ENCODE measurements at places on chromosomes 7 and 10. TPM values are rescaled to one million over a fixed set of nuclear protein-coding genes. Genes with fewer than 3 reads are reported as not detected.
A peak's percentile ranks its signal among the peaks of the same experiment; 100 is the strongest.

DNA sequence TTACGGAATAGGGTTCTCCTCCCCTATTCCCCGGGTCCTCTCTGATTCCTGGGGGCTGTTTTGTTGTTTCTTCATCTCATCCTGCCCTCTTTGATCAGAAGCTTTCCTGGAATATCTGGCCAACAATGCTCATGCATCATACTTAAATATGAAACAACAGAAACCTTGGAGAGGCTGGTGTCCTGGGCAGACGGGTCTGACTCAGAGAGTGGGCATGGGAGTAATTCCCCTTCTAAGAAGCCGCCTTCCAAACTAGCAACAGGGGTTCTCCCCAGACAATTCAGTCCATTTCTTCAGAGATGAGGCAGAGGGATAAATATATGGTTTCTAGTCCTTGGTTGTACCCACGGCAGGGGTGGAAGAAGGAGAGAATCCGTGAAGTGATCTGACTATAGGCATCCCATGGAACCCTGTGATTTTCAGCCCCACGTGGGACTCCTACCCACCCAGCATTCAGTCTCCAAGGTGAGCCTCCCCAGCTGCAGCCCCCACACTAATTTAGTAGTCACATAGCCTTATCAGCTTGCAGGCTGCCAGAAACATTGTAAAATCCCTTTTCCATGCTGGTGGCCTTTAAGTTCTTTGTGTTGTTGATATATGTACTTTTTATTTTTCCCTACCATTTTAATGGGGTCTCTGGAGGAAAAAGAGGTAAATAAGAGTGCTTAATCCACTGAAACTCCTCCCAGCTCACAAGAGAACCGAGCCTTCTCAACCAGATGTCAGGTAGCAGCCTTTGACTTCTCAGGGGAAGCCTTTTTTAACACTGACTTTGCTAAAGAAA, 119.2 kb downstream of the SFMBT2 start:
- H3K4me1 ChIP-seq, result peaks cover 85% of the 10 kb centered on the region
- H3K36me3 ChIP-seq, result peaks cover 6% of the 10 kb centered on the region
- H3K27me3 ChIP-seq, result no peaks in the 10 kb centered on the region
- no peak overlapping the region for H3K4me3 ChIP-seq
- peak overlapping the region; percentile 51 for H3K27ac ChIP-seq
- no peak for DNase-seq

- H3K4me3 ChIP-seq, result no peak overlapping the region
- H3K27ac ChIP-seq, result no peak overlapping the region
- peaks cover 25% of the 10 kb centered on the region for H3K4me1 ChIP-seq
- peaks cover 60% of the 10 kb centered on the region for H3K36me3 ChIP-seq
- no peaks in the 10 kb centered on the region for H3K27me3 ChIP-seq
These were observed 251.6 kb upstream of the MKLN1 start for GRCh38 chr7:131076032-131076431.

DNA sequence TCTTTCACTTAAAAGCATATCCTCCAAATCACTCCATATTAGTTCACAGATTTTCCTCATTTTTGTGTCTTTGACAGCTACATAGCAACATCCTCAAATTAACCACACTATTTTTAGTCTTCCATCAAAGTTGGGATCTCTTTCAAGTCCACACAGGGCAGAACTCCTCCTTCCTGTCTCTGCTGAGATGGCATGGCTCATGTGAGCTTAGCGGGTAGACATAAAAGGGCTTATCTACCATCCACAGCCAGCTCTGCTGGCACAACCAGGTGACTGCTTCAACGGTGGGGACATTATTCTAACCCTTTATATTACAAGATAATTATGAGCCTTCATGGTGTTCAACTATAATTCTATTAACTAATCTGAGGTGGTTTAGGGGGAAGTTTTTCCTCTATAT, 35.5 kb downstream of the ICA1 start:
- no peak overlapping the region for H3K27ac ChIP-seq
- H3K27me3 ChIP-seq, result no peaks in the 10 kb centered on the region
- DNase-seq, result no peak
- H3K4me3 ChIP-seq, result no peak overlapping the region

DNA sequence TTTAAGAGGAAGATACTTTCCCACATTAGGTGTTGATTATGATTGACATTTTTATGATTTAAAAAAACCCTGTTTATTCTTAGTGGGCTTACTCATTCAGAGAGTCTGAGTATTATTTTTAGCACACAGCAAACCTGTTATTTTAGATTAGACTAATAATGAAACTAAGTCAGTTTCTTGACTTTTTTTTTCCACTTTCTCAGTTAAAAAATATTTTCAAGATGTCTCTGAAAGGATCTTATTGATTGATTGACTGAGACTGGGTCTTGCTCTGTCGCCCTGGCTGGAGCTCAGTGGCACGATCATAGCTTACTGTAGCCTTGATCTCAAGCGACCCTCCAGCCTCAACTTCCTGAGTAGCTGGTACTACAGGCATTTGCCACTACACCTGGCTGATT, 20.4 kb upstream of the INPP5F start:
- no peaks in the 10 kb centered on the region for H3K27me3 ChIP-seq
- DNase-seq, result no peak
- H3K27ac ChIP-seq, result no peak overlapping the region
- no peak overlapping the region for H3K4me3 ChIP-seq
- H3K4me1 ChIP-seq, result peaks cover 6% of the 10 kb centered on the region
- no peaks in the 10 kb centered on the region for H3K36me3 ChIP-seq

GRCh38 chr7:2261611-2262010, 19.6 kb downstream of the NUDT1 start:
- H3K27me3 ChIP-seq, result no peaks in the 10 kb centered on the region
- H3K36me3 ChIP-seq, result no peaks in the 10 kb centered on the region
- no peaks in the 10 kb centered on the region for H3K4me1 ChIP-seq
- H3K27ac ChIP-seq, result no peak overlapping the region
- DNase-seq, result no peak

DNA sequence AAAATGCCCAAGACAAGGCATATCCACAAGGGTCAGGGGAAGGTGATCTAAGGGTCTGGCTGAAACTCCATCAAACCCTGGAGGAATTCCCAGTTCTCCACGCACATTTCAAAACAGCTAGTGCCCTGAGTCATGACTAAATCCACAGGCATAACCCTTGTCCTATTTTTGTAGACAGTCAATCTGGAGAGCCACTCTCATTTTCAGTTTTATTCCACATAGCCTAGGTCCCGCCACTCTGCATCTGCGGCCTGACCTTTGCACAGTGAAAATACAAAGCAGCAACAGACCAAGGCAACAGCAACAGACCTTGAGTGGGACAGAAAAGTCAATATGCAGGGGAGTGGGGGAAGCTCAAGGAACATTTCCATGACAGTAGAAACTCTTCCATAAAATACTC, 201.4 kb upstream of the NPVF start:
- H3K27ac ChIP-seq, result no peak overlapping the region
- H3K36me3 ChIP-seq, result no peaks in the 10 kb centered on the region
- no peaks in the 10 kb centered on the region for H3K27me3 ChIP-seq
- no peak for DNase-seq
- no peak overlapping the region for H3K4me3 ChIP-seq

- H3K4me1 ChIP-seq, result no peaks in the 10 kb centered on the region
- H3K27me3 ChIP-seq, result no peaks in the 10 kb centered on the region
- H3K4me3 ChIP-seq, result no peak overlapping the region
- no peak for DNase-seq
These were observed 26.8 kb downstream of the GAD2 start for GRCh38 chr10:26243351-26243720.

- no peaks in the 10 kb centered on the region for H3K27me3 ChIP-seq
- no peaks in the 10 kb centered on the region for H3K4me1 ChIP-seq
- no peaks in the 10 kb centered on the region for H3K36me3 ChIP-seq
- peak; percentile 68 for DNase-seq
These were observed 20.4 kb downstream of the GRID2IP start for GRCh38 chr7:6530626-6531491.

DNA sequence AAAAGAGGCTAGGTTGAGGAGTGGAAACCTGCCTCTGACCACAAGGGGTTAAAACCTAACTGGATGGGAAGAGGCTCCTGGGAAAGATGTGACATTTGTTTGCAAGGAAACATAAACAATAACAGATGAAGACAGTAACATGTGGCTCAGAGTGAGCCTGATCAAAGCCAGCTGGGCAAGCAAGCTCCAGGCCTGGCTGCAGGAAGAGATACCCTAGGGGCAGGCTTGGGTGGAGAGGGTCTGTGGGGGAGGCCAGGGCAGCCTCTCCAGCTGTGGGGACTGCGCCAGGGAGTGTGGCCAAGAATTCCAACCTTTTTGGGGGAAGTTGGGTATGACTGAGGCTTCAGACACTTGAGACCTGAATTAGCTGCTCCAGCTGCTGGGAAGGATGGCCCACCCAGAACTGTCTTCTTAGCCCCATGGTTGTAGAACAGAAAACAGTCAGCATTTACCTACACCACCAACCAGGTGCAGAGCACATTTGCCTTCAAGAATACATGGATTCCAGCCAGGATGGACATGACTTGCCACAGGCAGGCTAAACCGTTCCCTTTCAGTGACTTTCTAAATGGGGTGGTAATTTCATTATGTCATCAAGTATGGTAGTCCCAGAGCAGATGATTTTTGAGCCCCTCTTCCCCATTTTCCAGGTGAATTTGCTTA, 10.4 kb upstream of the FAM170B start:
- no peaks in the 10 kb centered on the region for H3K36me3 ChIP-seq
- H3K27me3 ChIP-seq, result no peaks in the 10 kb centered on the region
- no peak overlapping the region for H3K4me3 ChIP-seq
- no peaks in the 10 kb centered on the region for H3K4me1 ChIP-seq

- no peaks in the 10 kb centered on the region for H3K27me3 ChIP-seq
- no peaks in the 10 kb centered on the region for H3K36me3 ChIP-seq
- H3K4me1 ChIP-seq, result peaks cover 28% of the 10 kb centered on the region
- H3K27ac ChIP-seq, result no peak within 1 kb of the TSS
These were observed at the start of gene IMPDH1 for GRCh38 chr7:128409596-128410450. Gene IMPDH1, minus strand, starts transcription at chr7:128409982. Its CDS starts 81 bp downstream, at chr7:128409901.

DNA sequence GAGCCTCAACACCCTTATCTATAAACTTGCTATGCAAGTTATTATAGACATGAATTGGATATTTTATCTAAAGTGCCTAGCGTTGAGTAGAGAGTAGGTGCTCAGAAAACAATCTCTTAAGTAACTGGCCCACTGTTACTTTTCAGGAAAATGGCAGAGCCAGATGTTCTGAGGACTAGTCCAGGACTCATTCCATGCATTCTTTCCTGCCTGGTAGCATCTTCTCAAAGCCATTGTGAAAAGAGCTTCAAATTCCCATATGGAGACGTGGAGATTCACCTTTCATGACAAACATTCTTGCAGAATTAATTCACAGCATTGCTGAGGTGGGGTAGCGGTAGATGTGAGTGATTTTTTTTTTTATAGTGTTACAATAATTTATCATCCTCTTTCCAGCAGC, 35.9 kb upstream of the ITPRID1 start:
- H3K27ac ChIP-seq, result no peak overlapping the region
- H3K4me1 ChIP-seq, result peaks cover 7% of the 10 kb centered on the region
- H3K4me3 ChIP-seq, result no peak overlapping the region
- DNase-seq, result no peak
- H3K36me3 ChIP-seq, result no peaks in the 10 kb centered on the region
- no peaks in the 10 kb centered on the region for H3K27me3 ChIP-seq

GRCh38 chr7:135273581-135273980, 39.9 kb downstream of the STRA8 start:
- no peak overlapping the region for H3K27ac ChIP-seq
- DNase-seq, result no peak
- no peak overlapping the region for H3K4me3 ChIP-seq
- no peaks in the 10 kb centered on the region for H3K4me1 ChIP-seq
- no peaks in the 10 kb centered on the region for H3K27me3 ChIP-seq

DNA sequence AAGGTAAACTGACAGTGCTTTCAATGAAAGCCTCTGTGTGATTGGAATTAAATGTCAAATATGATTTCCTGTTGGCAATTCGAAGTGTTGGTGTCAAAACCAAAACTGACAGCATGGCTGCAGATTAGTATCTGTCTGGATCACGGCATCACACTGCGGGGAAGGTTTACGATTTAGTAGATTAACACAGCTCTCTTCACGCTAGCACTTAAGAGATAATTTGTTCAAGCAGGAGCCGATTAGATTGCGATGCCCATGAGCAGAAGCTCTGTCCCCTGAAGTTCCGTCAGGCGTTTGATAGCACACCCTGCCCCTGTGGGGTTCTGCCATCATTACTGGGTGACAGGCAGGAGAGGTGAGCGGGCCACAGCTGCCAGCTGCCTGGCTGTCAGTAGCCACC, 279.5 kb upstream of the AUTS2 start:
- no peak overlapping the region for H3K27ac ChIP-seq
- no peak overlapping the region for H3K4me3 ChIP-seq

GRCh38 chr7:27605689-27606269, 56.9 kb downstream of the HIBADH start:
- no peak overlapping the region for H3K27ac ChIP-seq
- peak; percentile 67 for DNase-seq
- peaks cover 8% of the 10 kb centered on the region for H3K4me1 ChIP-seq
- no peaks in the 10 kb centered on the region for H3K36me3 ChIP-seq
- no peaks in the 10 kb centered on the region for H3K27me3 ChIP-seq
- H3K4me3 ChIP-seq, result no peak overlapping the region

DNA sequence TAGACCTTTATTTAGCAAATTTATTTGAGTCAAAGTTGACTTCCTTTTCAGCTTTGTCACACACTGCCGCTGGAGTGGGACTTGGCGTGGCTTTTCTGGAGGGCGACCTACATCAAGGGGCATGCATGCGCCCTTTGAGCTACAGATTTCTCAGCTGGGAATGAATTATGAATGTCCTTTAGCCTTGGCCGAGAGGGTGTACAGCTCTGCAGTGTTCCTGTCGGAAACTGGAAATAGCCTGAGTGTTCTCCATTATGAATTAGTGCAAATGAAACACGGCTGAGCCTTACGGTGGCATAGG, 79.7 kb downstream of the GLRX3 start:
- H3K27me3 ChIP-seq, result no peaks in the 10 kb centered on the region
- H3K4me1 ChIP-seq, result no peaks in the 10 kb centered on the region
- no peaks in the 10 kb centered on the region for H3K36me3 ChIP-seq
- no peak overlapping the region for H3K27ac ChIP-seq
- DNase-seq, result no peak
- H3K4me3 ChIP-seq, result no peak overlapping the region

The ZNF394 gene
- total RNA-seq, result 40.8 TPM

The SLC26A3 gene
- total RNA-seq, result not detected

The DNAJC2 gene
- total RNA-seq, result 24.7 TPM

The DDIT4 gene
- total RNA-seq, result 583 TPM

The CACNB2 gene
- not detected for total RNA-seq

The ZNF488 gene
- not detected for total RNA-seq

The AASS gene
- not detected for total RNA-seq

The TECPR1 gene
- total RNA-seq, result 28.4 TPM

The OR6V1 gene
- total RNA-seq, result not detected

The TRIM50 gene
- not detected for total RNA-seq

The FAM237B gene
- not detected for total RNA-seq

The GPR141 gene
- total RNA-seq, result not detected

The C10orf105 gene
- total RNA-seq, result not detected

The SPDYE18 gene
- not detected for total RNA-seq

The DNAH11 gene
- total RNA-seq, result not detected

The SUMF2 gene
- 109 TPM for total RNA-seq

The CAMK1D gene
- total RNA-seq, result 0.11 TPM
